Stimulated activated CD4-positive, alpha-beta T cell treated with anti-CD3 and anti-CD28 coated beads, TNF-alpha, amount 100 ng/mL, for 4 hours (primary cell): ENCODE measurements at places on chromosomes 7 and 10.

DNA sequence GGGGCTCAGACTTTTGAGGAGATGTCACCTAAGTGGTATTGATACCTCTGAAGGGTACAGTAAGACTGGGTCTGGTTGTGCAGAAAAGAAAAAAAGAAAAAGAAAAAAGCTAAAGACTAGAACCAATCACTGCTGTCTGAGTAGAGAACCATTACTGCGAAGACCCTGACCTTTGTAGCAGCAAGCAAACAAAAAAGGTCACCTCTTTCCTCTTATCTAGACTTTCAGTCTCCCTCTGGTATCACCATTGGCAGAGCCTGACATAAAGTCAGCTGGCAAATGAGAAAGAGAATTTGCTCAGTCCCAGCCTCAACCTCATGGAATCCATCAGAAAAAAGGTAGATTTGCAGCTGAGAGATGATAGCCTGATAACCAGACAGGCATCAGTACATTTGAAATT lies 2.6 kb upstream of the DNTT start:
- DNase-seq: no peak

DNA sequence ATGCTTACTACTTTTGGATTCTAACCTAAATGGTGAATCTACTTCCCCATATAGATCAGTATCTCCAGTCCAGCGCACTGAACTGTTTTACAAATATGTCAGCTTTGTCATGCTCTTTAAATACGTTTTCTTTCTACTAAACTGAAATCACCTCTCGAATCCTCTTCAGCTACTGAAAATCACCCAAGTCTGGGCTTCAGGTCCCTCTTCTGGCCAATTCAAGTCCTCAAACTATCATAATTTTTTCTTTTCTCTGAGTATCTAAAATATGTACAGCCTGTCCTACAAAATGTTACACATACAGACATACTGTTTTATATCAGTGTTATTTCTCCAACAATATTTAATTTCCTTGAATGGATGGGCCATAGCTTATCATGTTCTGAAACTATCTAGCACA lies 84.2 kb downstream of the CACNA2D1 start:
- DNase-seq: no peak

- no peak for DNase-seq
Measured at GRCh38 chr7:87512906-87513305, 37.4 kb upstream of the ABCB4 start.

GRCh38 chr10:31158011-31158658 lies 126.5 kb upstream of the ZNF438 start:
- no peak for DNase-seq

- DNase-seq: no peak
Measured at GRCh38 chr7:148919859-148920258, 35.8 kb upstream of the EZH2 start.

DNA sequence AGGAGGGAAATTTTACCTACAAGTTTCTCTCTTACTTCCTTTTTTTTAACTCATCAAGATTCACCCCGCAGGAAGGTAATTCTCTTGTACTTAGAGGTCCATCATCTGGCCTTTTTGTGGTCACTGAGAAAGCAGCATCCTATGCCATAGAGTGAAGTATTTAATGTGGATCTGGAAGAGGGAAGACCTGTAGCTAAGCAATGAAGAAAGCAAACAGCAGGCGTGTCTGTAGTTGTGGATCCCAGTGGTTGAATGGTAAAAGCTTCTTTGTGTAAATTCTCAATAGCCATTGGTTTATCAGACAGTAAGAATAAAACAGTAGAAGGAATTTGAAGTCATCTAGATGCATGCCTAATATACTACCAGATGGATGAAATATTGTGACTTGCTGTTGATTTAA lies 196.4 kb downstream of the ANKRD7 start:
- no peak for DNase-seq

GRCh38 chr7:101880282-101881054 lies 63.0 kb downstream of the CUX1 start:
- no peak for DNase-seq

- no peak for DNase-seq
Measured at GRCh38 chr10:24453404-24453830, 244.5 kb downstream of the KIAA1217 start.

GRCh38 chr7:141161550-141162535 lies 88.0 kb downstream of the TMEM178B start:
- no peak for DNase-seq

DNA sequence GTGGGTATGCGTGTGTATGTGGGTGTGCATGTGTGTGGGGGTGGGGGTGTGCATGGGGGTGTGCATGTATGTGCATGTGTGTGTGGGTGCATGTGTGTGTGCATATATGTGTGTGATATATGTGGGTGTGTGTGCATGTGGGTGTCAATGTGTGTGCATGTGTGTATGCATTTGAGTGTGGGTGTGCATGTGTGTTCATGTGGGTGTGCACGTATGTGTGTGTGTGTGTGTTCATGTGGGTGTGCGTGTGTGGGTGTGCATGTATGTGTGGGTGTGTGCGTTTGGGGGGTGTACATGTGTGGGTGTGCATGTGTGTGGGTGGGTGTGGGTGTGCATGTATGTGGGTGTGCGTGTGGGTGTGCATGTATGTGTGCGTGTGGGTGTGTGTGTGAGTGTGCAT lies 42.6 kb downstream of the GTF2IRD1 start:
- DNase-seq: no peak

DNA sequence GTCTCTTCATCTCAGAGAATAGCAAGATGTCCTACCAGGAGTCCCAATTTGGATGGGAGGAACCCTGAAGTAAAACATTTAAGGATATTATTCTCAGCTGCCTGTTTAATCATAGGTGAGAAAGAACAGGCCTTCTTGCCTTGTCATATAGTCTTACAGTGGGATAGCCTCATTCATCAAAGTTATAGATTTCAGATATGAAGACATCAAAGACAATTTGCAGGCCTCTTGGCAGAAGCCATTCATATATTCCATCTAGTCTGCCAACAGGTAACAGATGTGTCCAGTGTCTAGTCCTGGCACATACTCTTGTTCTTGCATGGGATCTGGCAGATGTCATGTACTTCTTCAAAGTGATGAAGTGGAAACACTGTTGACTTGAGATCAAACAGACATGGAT lies 601.3 kb upstream of the GHITM start:
- DNase-seq: no peak

GRCh38 chr10:67770537-67770936 lies 67.5 kb downstream of the DNAJC12 start:
- DNase-seq: no peak

DNA sequence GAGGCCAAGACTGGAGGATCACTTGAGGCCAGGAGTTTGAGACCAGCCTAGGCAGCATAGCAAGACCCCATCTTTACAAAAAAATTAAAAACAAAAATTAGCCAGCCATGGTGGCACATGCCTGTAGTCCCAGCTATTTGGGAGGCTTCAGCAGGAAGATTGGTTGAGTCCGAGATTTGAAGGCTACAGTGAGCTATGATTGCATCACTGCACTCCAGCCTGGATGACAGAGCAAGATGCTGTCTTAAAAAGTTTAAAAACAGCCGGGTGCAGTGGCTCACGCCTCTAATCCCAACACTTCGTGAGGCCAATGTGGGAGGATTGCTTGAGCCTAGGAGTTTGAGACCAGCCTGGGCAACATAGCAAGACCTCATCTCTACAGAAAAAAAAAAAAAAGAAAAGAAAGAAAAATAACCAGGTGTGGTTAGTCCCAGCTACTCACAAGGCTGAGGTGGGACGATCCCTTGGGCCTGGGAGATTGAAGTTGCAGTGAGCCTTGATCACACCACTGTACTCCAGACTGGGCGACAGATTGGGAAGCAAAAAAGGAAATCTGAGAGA lies 44.7 kb downstream of the ZAN start:
- DNase-seq: no peak

DNA sequence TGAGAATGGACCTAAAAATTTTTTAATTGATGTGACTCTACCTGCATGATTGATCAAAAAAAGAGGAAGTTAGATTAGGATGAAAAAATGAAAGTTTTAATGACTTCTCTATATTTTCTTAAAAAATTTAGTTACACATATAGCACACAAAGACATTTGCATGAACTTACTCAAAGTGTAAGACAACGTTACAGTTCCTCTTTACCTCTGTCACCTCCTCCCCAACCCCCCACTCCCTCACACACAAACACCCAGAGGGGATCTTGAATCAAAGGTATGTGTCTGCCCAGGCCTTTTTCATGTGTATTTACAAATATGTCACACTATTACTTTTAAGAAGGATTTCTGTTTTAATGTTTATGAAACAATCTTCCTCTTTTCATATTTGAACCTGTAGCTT lies 20.6 kb upstream of the CDCA7L start:
- no peak for DNase-seq

DNA sequence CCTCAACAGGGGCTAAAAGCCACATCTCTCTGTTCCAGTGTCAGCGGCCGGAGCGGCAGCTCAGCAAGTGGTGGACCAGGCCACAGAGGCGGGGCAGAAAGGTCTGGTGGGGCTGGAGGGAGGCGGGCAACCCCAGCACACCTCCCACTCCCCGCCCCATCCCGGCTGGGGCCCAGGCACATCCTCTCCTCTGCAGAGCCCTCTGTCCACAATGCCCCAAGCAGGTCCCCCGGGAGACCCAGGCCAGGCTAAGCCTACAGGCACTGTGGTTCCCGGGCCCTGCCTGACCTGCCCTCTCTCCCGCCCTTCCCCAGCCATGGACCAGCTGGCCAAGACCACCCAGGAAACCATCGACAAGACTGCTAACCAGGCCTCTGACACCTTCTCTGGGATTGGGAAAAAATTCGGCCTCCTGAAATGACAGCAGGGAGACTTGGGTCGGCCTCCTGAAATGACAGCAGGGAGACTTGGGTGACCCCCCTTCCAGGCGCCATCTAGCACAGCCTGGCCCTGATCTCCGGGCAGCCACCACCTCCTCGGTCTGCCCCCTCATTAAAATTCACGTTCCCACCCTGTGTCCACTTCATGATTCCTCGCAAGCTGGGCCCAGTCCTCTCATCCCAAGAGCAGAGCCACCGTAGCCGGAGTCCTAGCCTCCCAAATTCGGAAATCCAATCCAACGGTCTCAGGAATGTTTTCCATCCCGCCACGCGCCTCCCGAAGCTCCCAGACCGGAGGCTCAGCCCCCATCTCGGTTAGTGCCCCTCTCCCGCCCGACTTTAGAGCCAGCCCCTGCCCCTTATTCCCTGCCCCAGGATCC lies 2.1 kb downstream of the ADIRF start:
- no peak for DNase-seq

- no peak for DNase-seq
Measured at GRCh38 chr10:7501157-7501556, 90.3 kb upstream of the SFMBT2 start.

DNA sequence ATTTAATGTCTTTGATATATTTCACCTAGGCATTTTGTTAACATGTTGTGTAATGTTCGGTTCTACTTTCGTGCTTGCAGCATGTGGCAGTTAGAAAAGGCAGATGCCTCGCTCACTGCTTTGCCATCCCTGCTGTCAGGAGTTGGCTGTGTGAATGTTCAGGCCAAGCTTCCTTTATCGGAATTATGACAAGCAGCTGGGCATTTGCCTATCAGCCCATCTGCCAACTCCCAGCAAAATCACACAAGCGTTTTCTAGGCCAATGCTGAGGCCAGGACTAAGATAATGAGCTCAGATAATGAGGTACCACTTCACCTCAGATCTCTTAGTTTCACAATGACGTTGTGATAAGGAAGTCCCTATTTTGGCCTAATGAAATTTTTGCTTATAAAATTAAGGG lies 212.7 kb upstream of the FAM3C start:
- DNase-seq: no peak

- no peak for DNase-seq
Measured at GRCh38 chr7:112161253-112162141, 44.7 kb downstream of the DOCK4 start.

- no peak for DNase-seq
Measured at GRCh38 chr7:150463461-150463860, 13.0 kb downstream of the GIMAP8 start.

- no peak for DNase-seq
Measured at GRCh38 chr10:45383682-45384330, 9.8 kb downstream of the ALOX5 start.

GRCh38 chr10:68471063-68471585 lies 649 bp downstream of the DNA2 start:
- DNase-seq: no peak

- DNase-seq: no peak
Measured at GRCh38 chr10:115710136-115710535, 562.9 kb downstream of the GFRA1 start.

DNA sequence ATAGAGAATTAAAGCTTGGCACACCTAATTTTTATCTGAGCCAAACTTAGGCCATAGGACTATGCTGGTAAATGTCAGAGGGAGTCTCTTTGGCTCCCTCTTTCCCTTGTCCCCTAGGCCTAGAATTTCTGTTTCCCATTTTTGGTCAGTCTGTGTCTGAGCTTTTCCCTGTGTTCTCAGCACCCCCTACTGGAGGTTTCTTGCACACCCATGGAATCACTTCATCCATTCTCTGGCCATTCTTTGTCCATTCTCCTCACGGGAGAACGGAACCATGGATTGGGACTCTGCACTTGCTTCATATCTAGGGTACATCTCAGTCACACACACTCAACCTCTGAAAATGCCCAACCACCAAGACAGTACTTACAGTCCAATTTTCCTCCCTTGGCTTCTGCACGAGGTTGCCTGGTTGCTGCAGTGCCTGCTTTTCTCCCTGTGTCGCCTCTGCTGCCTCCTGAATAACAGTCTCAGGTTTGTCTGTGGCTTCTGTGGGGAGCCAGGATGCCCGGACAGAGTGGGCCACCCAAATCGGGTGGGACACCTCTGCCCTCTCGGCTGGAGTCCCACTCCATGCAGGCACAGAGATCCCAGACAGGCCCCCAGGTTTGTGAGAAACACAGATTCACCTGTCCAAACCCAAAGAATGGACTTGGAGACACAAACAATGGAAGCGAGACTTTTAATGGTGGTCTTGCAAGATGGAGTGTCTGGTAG lies 35.1 kb upstream of the DNAH11 start:
- DNase-seq: peak; percentile 8

DNA sequence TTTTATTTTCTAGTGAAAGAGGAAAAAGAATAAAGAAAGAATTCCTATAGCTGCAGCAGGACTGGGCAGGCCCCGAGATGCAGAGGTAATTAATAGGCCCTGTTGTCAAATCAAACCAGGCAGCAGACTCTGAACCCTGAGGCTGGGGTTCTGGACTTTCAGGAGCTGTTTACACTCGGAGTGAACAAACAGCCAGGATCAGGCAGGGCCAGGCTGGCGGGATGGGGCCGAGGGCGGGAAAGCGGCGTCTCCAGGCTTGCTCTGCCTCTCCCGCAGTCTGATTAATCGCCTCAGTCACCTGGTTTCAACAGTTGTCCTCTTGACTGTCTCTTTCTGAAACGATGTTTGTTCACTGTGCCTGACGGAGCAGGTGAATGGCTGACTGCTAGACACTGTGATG lies 675.4 kb upstream of the FOXK1 start:
- no peak for DNase-seq
